Activated effector memory CD4-positive, alpha-beta T cell treated with Interleukin-2 at 50 U/mL for 16 hours (primary cell): ENCODE measurements at places on chromosomes 1 and 21.

GRCh38 chr1:207565546-207566468, 69.8 kb downstream of the CR1 start:
- no peak for DNase-seq

- no peak for DNase-seq
Observed at GRCh38 chr1:90341516-90341915, 346.6 kb downstream of the ZNF326 start.

- DNase-seq: no peak
Observed at GRCh38 chr1:164320790-164321731, 237.9 kb upstream of the PBX1 start.

DNA sequence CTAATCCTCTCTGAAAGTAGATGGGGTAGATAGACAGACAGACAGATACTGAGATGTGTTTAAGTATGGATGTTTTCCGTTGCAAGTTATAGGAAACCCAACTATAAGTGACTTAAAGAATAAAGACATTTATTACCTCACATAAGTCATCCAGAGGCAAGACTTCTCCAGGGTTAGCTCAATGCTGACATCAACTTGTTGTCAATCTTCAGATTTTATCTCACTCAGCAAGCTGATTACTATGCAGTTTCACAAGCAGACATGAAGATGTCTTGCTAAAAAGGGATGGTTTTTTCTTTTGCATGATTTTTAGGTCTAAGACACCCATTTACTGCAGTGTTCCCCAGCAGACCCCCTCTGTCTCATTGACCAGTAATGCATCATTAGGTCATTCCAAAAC, 30.7 kb upstream of the ZNF362 start:
- no peak for DNase-seq

GRCh38 chr21:37043818-37044217, 29.1 kb downstream of the PIGP start:
- DNase-seq: no peak

- no peak for DNase-seq
Observed at GRCh38 chr21:23438081-23438480, 2169.2 kb downstream of the MRPL39 start.

DNA sequence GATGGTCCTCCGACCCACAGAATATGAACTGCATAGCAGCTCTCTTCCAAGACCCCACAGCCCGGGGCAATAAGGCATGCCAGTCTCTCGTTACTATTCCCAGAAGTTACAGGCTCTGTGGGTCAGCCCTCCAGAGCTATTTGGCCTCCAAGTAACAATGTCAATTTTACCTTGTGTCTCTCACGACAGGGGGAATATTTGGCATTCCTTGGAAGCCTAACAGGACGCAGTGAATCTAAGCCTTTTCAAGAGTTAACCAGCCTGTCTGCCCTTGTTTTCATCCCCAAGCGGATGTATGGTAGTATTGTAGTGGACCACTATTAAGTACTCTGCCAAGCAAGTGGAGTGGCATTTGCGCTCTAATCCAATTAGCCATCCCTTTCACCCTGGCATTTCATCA, 24.4 kb upstream of the GNG4 start:
- no peak for DNase-seq

GRCh38 chr1:86865973-86866637, 47.8 kb downstream of the SELENOF start:
- DNase-seq: no peak

DNA sequence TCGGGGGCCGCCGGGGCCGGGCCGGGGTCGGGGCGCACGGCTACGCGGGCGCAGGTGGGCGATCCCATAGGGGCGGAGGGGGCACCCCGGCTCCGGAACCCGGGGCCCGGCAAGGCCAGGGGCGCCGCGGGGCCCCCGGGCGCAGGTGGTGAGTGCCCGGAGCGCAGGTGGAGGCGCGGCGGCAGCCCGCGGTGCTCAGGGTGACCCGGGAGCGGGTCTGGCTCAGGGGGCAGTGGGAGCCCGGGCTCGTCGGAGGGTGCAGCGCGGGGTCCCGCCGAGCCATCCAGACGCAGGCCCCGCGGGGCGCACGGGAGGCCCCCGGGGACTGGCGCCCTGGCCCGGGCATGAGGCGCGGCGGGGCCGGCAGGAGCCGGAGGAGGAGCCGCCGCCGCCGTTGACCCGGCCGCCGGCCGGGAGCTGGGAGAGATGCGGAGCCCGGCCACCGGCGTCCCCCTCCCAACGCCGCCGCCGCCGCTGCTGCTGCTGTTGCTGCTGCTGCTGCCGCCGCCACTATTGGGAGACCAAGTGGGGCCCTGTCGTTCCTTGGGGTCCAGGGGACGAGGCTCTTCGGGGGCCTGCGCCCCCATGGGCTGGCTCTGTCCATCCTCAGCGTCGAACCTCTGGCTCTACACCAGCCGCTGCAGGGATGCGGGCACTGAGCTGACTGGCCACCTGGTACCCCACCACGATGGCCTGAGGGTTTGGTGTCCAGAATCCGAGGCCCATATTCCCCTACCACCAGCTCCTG, 489 bp downstream of the CELSR2 start:
- DNase-seq: no peak

- no peak for DNase-seq
Observed at GRCh38 chr1:32948905-32949304, 15.7 kb downstream of the RNF19B start.
